CD4-positive, alpha-beta T cell treated with Interleukin-15 for 1 hour (primary cell): ENCODE measurements at places on chromosomes 4 and X.

- DNase-seq = no peak
Observed at GRCh38 chr4:176376032-176376614, 56.4 kb downstream of the SPCS3 start.

GRCh38 chrX:124030520-124030919, 69.0 kb downstream of the STAG2 start:
- DNase-seq = no peak

DNA sequence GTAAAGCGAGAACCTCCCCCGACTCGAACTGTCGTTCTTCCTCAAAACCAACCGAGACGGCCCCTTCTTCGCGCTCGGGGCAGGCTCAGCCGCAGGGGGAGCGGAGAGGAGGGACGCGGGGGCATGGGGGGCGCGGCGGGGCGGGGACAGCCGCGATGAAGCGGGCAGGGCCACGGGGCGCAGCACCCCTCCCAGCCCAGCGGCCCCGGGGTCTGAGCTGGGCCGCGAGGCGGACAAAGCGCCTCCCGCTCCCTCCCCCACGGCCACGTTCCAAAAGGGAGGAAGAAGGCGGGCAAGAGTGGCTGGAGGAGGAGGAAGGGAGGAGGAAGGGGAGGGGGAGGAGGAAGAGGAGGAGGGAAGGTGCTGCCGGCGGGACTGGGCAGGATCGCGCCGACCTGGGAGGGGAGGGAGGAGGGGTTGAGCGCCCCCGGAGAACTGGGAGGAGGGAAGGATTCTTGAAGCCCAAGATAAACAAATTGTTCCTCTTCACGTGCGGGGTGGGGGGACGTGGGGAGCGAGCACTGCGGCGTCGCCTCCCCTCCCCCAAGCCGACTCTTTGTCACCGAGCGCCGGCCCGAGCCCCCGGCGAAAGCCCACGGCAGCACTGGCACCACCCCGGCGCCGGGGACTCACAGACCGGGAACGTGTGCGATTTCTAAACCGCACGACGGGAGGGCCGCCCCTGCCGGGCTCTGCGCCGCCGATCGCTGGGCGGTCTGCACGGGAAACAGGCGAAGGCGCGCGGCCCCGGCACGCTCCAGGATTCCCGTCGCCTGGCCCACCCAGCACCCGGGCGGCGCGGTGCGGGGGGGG, 2.9 kb downstream of the MAML3 start:
- DNase-seq = peak; percentile 84

GRCh38 chr4:65399084-65399483, 271.2 kb downstream of the EPHA5 start:
- no peak for DNase-seq
